CD4-positive, alpha-beta memory T cell (primary cell): ENCODE measurements at places on chromosomes 4 and X. TPM values are rescaled to one million over a fixed set of nuclear protein-coding genes. Genes with fewer than 3 reads are reported as not detected.

DNA sequence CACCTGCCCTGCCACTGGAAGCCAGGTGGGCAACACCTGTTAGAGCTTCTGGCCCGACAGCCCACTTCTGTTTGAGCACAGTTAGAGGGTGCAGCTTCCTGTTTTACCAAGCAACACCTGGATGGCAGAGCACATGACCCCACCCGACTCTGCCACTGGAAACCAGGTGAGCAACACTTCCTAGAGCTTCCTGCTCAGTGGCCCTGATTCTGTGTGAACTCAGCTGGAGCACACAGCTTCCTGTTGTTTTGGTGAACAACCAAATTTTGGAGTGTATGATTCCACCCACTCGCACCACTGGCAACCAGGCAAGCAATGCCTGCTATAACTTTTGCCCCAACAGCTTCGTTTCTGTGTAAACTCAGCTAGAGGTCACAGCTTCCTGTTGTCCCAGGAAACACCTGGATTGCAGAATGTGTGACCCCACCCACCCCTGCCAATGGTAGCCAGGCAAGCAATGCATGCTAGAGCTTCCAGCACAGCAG, 163.8 kb upstream of the KLF8 start:
- H3K36me3 ChIP-seq: no peaks in the 10 kb centered on the region
- H3K4me1 ChIP-seq: peaks cover 27% of the 10 kb centered on the region
- no peaks in the 10 kb centered on the region for H3K27me3 ChIP-seq
- no peak overlapping the region for H3K27ac ChIP-seq

The ANXA3 gene
- not detected for total RNA-seq

GRCh38 chrX:148629434-148629833, 129.0 kb downstream of the AFF2 start:
- H3K4me3 ChIP-seq: no peak overlapping the region
- DNase-seq: no peak
- no peaks in the 10 kb centered on the region for H3K27me3 ChIP-seq
- H3K27ac ChIP-seq: no peak overlapping the region
- H3K4me1 ChIP-seq: no peaks in the 10 kb centered on the region

The DGKK gene
- total RNA-seq: not detected

The FATE1 gene
- not detected for total RNA-seq

DNA sequence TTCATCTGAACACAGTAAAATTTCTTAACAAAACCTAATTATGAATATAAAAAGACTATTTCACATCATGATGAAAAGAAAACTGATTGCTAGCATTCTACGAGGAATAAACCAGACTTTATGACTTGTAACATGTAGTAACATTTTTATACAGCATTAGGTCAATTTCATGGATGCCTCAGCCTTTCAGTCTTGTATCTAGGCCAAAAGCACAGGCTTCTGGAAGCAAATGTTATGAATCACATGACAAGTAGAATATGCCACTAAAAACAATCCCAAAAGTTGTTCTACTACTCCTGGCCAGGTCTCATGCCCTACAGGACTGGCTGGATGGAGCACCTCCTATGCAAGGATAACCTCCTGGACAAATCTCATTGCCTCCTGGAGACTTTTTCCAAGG, 101.2 kb downstream of the ARHGAP6 start:
- DNase-seq: no peak
- H3K27ac ChIP-seq: no peak overlapping the region
- no peaks in the 10 kb centered on the region for H3K36me3 ChIP-seq
- H3K27me3 ChIP-seq: no peaks in the 10 kb centered on the region

GRCh38 chrX:42384956-42385355, 393.0 kb downstream of the PPP1R2C start:
- H3K27ac ChIP-seq: no peak overlapping the region
- no peaks in the 10 kb centered on the region for H3K36me3 ChIP-seq
- no peak overlapping the region for H3K4me3 ChIP-seq
- no peaks in the 10 kb centered on the region for H3K27me3 ChIP-seq
- no peaks in the 10 kb centered on the region for H3K4me1 ChIP-seq

The SLC10A4 gene
- not detected for total RNA-seq

DNA sequence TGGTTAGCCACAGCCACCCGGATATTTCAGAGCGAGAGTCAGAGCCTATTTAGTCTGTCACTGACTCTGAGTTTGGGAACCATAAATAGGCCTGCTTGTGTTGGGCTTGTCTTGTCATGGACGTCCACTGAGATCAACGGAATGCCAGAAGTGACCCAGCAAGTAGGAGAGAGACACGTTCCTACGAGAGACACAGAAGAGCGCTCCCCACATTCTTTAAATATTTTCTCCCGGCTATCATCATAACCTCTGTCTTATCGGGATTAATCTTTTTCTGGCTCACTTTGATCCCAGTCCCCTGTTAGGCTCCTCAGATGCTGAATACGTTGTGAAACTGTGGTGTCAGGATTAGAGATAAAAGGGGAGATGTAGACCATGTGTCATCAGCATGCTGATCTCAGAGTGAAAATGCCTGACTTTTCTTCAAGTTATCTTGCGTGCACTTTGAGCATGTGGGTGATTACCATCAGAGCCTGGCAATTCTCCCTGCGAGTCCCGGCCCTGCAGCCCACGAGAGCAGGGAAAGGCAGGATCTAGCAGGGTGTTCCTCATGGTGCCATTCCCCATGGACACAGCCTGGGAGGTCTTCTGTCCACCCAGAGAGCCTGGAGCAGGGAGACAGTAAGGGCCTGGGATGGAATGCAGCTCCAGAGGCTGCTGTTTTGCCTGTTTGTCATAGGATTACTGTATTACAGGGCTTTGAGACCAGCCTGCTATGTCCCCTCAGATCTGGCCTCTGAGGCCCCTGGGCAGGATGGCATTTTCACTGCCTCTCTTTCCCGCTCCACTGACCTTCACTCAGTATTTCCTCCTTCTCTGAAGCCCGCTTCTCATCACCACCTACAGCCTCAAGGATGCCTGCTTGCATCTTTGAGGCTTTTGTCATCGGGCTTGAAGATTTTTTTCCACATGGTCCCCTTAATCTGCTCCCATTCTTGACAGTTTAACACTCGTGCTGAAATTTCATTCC, 2.8 kb upstream of the TENM3 start:
- H3K4me1 ChIP-seq: no peaks in the 10 kb centered on the region
- H3K27me3 ChIP-seq: no peaks in the 10 kb centered on the region
- H3K36me3 ChIP-seq: no peaks in the 10 kb centered on the region
- no peak for DNase-seq

GRCh38 chr4:76666944-76667532, 230.9 kb downstream of the SOWAHB start:
- H3K4me3 ChIP-seq: no peak overlapping the region
- no peak for DNase-seq
- H3K4me1 ChIP-seq: no peaks in the 10 kb centered on the region
- no peak overlapping the region for H3K27ac ChIP-seq

The NEXMIF gene
- total RNA-seq: 1.2 TPM

DNA sequence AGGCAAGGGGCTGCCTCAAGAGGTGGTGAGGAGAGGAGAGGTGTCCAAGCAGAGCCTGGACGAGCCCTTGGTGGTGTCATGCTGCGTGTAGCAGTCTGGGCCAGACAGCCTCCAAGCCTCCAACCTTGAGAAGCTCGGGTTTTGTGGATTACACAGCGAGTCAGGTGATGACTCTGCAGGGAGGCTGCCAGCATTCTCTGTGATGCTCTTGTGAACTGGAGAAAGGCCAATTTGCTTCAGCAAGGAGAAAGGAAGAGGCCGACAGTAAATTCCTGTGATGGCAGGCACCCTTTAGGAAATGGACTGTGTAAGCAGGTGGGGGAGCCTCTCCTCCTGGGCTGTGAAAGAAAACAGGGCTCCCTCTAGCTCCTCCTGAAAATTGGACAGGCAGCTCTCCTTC, 36.0 kb upstream of the CD99L2 start:
- H3K36me3 ChIP-seq: no peaks in the 10 kb centered on the region
- H3K4me3 ChIP-seq: no peak overlapping the region
- H3K4me1 ChIP-seq: no peaks in the 10 kb centered on the region
- no peaks in the 10 kb centered on the region for H3K27me3 ChIP-seq

DNA sequence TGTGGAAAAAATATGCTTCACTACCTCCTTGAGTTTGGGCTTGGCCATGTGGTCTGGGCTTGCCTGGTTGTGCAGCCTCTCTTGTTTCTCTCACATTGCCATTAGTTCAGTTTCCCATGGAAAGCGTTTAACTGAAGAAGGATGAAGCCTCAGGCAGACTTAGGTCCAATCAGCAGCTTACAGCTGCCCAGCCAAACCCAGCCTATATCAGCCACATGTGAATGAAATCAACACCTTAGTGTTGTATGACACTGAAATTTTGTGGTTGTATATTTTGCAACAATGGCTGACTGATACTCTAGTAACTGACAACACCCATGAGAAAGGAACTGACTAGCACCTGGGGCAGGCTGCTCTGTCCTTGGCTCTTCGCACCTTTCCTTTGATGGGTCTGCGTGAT, 81.2 kb downstream of the KLF8 start:
- no peaks in the 10 kb centered on the region for H3K4me1 ChIP-seq
- no peaks in the 10 kb centered on the region for H3K36me3 ChIP-seq
- no peaks in the 10 kb centered on the region for H3K27me3 ChIP-seq
- DNase-seq: no peak
- H3K27ac ChIP-seq: no peak overlapping the region

DNA sequence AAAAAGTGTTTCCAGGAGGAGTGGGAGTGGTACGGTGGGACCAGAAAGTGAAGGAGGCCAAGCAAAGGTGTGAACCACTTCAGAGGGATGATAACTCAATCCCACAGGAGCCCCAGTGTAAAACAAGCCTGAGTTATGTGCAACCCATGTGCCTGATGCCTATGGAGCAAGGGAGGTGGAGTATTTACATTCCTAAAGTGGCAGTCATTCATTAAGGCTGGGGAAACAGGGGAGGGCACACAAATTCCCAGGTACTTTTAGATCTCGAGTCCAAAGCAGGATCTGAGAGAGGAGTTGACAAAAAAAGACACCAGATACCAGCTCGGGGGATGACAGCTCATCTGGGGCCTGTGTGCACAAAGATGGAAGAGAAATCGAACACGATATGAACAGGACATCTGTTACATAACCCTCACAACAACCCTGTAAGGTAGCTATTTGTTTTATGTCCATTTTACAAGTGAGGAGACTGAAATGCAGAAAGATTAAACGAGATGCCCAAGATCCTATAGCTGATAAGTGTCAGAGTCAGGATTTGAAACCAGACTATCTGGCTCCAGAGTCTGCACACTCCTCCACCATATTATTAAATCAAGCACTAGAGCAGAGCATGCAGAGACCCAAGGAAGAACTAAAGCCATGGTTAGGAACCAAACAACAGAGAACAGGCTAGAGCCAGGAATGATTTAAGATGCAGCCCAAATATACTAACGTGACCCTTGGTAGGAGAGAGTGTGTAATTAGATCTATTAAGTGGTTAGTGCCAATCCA, 91.9 kb upstream of the MAPK10 start:
- H3K36me3 ChIP-seq: no peaks in the 10 kb centered on the region
- no peak for DNase-seq
- H3K4me3 ChIP-seq: no peak overlapping the region
- peaks cover 4% of the 10 kb centered on the region for H3K27me3 ChIP-seq
- H3K27ac ChIP-seq: no peak overlapping the region

The COL25A1 gene
- 0.06 TPM for total RNA-seq

The RRH gene
- 0.30 TPM for total RNA-seq

DNA sequence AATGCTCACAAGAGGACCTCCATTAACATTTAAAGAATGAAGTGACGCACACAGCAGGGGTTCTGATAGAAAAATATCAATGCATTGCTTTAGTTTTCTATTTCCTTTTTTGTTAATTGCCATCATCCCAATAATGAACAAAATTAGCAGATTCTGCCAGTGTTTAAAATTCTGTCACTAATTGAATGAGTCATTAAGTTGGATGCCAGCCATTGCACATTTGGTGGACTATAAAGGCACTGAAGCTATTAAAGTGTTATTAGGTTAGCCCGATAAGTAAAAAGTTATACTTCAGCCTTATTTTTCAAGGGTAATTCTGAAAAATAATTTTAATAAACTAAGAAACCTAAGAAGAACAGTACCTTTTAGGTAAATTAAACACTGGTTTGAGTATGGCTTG, 53.1 kb downstream of the MAP3K15 start:
- H3K4me3 ChIP-seq: no peak overlapping the region
- DNase-seq: no peak
- H3K4me1 ChIP-seq: no peaks in the 10 kb centered on the region

- DNase-seq: no peak
- no peaks in the 10 kb centered on the region for H3K4me1 ChIP-seq
- no peak overlapping the region for H3K27ac ChIP-seq
- no peak overlapping the region for H3K4me3 ChIP-seq
- H3K36me3 ChIP-seq: no peaks in the 10 kb centered on the region
- no peaks in the 10 kb centered on the region for H3K27me3 ChIP-seq
Measured at GRCh38 chr4:126004941-126005340, 690.2 kb downstream of the FAT4 start.

DNA sequence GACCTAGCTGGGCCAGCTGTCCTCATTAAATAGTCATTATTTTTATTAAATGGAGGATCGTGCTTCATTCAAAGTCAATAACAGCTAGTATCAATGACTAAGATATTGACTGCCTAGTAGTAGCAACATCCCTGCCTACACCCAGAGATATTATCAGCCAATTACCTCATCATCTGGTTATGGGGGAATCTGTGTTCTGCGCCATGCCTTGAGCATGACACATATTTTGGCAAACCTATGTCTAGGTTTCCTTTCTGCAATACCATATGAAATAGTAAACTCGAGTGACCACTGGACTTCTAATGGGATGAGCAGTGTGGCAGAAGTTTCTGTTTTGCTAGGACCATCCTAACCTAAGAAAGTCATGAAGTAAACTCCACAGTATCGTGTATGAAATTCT, 50.0 kb upstream of the AADAT start:
- no peaks in the 10 kb centered on the region for H3K4me1 ChIP-seq
- no peak for DNase-seq
- no peak overlapping the region for H3K27ac ChIP-seq
- H3K36me3 ChIP-seq: no peaks in the 10 kb centered on the region

- peaks cover 12% of the 10 kb centered on the region for H3K4me1 ChIP-seq
- H3K36me3 ChIP-seq: no peaks in the 10 kb centered on the region
Measured at GRCh38 chr4:183831026-183831446, 74.1 kb upstream of the STOX2 start.

DNA sequence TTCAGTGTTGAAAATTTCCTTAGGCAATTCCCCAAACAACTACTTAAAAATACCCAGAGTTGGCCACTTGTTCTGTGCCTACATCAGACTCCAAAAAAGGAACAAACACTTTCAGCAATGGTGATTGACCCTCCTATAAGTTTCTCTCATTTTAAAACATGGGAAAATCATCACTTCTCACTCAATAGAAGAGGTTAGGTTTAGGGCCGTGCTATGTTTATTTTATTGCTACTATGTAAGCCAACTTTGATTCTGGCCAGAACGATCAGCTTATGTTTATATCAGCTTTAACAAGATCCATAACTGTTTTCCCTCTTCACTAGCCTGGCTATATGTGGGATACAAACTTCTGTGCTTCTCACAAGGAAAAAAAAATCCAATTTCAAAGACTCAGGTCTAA, 133.1 kb downstream of the MTNR1A start:
- no peaks in the 10 kb centered on the region for H3K36me3 ChIP-seq
- H3K4me3 ChIP-seq: no peak overlapping the region
- H3K27me3 ChIP-seq: no peaks in the 10 kb centered on the region

The RTL9 gene
- total RNA-seq: not detected

DNA sequence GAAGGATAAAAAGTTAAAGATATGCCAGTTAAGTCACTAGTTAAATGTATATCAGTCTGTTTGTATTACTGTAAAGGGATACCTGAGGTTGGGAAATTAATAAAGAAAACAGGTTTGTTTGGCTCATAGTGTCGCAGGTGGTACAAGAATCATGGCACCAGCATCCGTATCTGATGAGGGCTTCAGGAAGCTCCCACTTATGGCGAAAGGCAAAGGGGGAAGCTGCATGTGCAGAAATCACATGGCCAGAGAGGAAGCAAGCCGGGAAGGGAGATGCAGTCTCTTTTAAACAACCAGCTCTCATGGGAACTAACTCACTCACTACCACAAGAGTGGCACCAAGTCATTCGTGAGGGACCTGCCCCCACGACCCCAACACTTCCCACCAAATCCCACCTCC, 91.9 kb upstream of the SH3RF1 start:
- H3K36me3 ChIP-seq: no peaks in the 10 kb centered on the region
- no peaks in the 10 kb centered on the region for H3K4me1 ChIP-seq
- DNase-seq: no peak
- H3K27me3 ChIP-seq: no peaks in the 10 kb centered on the region
